ENCODE measurements at places on chromosomes 5 and 9.
A peak's percentile ranks its signal among the peaks of the same experiment; 100 is the strongest.

- DNase-seq = no peak
Observed at GRCh38 chr5:132055808-132056609, 4.4 kb upstream of the IL3 start.

DNA sequence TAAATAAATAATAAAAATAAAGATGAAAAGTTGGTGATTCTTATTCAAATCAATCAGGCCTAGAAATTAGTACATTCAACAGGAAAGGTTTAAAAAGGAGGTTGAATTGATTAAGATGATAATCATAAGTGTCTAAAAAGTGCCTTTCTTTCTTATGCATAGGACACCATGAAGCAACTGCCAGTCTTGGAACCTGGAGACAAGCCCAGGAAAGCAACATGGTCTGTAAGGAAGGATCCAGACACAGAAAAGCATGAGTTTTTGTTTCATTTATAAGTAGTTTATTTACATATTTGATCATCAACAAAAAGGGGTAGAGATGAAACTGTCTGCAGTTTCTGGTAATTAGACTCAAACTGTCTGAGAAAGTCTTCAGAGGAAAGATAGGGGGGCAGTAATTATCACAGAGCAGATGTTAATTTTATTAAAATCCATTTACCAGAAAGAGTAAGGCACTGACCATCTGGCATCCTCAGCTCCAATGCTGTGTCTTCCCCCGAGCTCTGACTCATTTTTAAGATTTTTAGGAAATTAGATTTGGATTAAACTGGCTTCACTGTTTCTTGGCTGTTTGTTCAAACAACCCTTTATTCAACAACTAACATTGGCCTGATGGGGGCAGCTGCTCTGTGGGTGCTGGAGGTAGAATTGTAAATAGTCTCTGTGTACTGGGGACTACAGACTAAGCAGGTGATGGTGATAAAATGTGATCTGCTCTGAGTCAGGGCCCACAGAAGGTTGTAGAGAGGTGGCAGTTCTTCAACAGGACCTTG, 2.7 kb downstream of the RABEPK start:
- DNase-seq = no peak

GRCh38 chr5:54387659-54388232, 67.8 kb upstream of the HSPB3 start:
- DNase-seq = peak; percentile 31

GRCh38 chr5:170421826-170422225, 32.7 kb upstream of the KCNMB1 start:
- no peak for DNase-seq

DNA sequence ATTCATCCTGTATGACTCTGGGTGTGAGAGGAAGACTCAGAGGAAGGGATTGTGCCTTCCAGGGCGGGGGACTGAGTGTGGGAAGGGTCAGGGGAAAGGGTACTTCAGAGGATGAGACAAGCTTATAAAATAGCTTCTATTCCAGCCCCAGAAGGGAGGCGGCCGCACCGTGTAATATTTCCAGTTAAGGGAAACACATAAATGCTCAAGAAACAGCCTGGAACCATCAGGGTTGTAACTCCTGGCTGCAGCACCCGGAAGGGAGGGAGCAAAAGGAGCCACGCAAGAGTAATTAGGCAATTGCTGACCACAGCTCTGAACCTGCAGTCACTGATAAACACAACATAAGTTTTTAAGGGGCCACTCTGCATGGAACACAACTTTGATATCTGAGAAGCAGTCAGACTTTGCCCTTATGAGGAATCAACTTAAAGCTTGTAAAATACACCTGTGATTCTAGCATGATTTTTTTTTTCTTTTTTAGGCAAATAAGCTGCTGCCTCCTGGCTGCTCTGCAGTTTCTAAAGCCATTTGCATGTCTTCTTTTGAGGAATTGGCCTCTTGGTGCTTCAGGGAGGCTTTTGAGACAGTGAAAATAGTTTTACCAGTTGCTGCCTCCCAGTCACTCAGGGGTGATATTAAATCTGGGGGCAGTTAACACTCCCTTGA, 382.7 kb downstream of the ENC1 start:
- peak; percentile 18 for DNase-seq

DNA sequence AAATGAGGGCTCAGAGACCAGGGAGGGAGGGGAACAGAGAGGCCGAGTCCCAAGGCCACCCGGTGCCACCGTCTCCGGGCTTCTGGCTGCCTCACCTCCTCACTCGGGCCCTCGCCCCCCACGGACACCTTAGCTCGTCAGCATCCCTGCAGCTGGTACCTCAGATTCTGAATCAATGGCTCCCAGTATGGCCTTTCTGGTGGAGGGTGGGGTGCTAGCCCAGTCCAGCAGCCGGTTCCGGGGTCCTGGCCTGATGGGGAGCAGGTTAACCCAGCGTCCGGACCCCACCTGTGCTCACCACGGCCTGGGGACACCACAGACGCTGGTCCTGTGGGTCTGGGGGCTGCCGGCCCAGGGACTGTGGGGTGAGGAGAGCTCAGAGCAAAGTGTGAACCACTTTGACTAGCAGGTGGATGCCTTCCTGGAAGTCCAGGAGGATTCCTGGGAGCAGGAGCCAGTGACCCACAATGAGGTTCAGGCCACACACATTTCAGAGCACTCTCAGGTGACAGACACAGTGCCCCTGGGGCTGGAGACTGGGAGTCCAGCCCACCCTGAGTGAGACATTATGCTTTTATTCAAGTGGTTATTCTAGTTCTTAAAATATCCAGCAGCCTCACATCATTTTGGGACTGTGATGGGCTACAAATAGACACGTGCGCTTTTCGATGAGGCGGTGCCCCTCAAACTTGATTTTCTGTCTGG, 53.3 kb downstream of the AHRR start:
- DNase-seq = no peak

- no peak for DNase-seq
Observed at GRCh38 chr5:40489421-40489820, 190.3 kb upstream of the PTGER4 start.

GRCh38 chr5:74433896-74434829, 206.4 kb downstream of the ENC1 start:
- no peak for DNase-seq

DNA sequence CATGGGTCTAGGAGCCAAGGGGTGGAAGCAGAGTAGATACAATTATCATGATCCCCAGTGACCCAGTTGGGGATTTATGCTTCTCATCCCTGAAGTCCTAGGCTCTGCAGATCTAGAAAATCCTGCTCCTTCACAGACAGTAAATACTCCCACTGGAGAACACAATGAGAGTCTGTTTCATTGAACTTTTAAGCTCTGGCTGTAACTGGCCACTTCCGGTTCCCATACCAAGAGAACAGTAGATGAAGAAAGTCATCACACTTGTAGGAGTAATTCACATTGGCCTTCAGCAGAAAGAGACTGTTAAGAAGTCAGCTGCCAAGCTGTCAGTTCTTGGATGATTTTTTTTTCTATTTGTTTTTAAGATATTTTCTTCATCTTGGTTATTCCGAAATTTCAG, 597.1 kb downstream of the ACTL7B start:
- no peak for DNase-seq
